ENCODE measurements at places on chromosomes 7 and 10.
A peak's percentile ranks its signal among the peaks of the same experiment; 100 is the strongest.

DNA sequence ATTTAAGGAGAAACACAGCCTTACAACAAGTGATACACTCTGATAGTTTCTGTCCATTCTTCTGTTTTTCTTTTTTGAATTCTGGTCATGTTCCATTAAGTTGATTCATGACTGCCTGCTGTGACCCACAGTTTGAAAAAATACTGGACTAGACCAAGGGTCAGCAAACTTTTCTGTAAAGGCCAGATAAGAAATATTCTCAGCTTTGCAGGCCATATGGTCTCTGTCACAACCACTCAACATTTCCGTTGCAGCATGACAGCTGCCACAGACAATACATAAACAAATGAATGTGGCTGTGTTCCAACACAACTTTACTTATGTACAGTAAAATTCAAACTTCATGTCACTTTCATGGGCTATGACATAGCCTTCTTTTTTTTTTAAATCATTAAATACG is 156.7 kb downstream of the PLXNA4 start:
- DNase-seq, result no peak

- DNase-seq, result peak; percentile 50
Measured at GRCh38 chr7:44565097-44565794, 8.5 kb downstream of the DDX56 start.

DNA sequence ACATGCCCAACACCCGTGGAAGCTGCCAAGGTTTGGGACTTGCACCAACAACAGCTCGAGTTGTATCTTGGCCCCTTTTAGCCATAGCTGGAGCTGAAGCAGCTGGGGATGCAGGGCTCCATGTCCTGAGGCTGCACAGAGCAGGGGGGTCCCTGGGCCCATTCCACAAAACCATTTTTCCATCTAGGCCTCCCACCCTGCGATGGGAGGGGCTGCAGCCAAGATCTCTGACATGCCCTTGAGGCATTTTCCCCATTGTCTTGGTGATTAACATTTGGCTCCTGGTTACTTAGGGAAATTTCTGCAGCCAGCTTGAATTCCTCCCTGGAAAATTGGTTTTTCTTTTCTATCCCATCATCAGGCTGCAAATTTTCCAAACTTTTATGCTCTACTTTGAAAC is 637.8 kb upstream of the VSTM2A start:
- no peak for DNase-seq

DNA sequence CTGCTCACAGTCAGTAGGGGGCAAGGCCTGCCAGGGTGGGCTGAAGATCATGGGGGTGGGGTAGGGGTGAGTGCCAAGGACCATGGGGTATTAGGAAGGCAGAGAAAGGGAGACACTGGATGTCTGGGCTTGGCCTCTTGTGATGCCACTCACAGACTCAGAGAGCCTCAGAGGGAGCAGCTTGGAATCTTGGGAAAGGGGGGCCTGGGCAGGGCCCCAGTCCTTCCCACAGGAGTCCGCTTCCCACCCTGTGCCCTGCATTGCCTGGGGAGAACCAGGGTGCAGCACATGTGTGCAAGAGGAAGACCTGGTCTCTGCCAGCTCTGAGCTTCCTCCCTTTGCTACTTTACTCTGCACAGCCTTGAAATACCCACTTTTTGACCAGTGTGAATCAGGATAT is 4.3 kb downstream of the ADCY1 start:
- DNase-seq, result no peak

DNA sequence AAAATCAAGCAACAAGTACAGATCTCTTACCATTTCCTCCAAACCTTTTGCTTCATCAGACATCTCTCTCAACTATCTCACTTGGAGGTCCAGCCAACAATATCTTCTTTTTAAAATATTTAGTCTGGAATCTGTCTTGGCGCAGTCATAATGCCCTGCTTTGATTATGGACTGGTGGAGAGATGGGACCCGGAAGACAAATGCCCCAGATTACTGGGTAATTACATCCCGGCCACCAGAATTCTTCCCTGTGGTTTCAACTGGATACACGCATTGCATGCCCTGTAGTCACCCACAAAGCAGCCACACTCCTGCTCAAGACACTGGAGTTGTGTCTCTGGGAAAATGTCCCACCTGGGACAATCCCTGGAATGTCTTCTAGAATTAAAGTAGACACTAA is 65.5 kb downstream of the BPGM start:
- DNase-seq, result no peak

- DNase-seq, result no peak
Measured at GRCh38 chr10:109974504-109975191, 33.1 kb upstream of the ADD3 start.
